ENCODE measurements at places on chromosomes 2 and 18.

DNA sequence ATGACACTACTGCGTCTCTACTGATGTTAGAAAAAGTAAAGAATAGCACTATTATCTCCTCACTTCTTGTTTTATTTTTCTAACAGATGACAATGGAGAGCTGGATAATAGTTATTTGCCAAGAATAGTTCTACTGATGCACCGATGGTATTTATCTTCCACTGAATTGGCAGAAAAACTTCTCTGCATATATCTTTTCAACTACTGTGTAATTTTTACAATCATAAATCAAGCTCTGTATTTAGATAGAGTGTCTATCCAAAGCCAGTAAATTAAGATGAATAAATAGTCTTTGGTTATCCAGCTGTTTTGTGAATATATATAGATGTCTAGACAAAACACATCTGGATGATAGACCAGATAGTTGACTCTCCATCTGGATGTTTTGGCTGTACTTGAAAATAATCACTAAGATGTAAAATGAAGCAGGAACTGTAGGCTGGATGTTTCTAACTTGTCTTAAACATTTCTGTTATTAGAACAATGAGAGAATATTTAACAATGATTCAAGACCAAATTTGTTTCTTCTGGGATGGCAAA lies 40.1 kb downstream of the RASGRP3 start:
- no peak for DNase-seq

GRCh38 chr2:198518935-198519334 lies 714.5 kb downstream of the PLCL1 start:
- no peak for DNase-seq

DNA sequence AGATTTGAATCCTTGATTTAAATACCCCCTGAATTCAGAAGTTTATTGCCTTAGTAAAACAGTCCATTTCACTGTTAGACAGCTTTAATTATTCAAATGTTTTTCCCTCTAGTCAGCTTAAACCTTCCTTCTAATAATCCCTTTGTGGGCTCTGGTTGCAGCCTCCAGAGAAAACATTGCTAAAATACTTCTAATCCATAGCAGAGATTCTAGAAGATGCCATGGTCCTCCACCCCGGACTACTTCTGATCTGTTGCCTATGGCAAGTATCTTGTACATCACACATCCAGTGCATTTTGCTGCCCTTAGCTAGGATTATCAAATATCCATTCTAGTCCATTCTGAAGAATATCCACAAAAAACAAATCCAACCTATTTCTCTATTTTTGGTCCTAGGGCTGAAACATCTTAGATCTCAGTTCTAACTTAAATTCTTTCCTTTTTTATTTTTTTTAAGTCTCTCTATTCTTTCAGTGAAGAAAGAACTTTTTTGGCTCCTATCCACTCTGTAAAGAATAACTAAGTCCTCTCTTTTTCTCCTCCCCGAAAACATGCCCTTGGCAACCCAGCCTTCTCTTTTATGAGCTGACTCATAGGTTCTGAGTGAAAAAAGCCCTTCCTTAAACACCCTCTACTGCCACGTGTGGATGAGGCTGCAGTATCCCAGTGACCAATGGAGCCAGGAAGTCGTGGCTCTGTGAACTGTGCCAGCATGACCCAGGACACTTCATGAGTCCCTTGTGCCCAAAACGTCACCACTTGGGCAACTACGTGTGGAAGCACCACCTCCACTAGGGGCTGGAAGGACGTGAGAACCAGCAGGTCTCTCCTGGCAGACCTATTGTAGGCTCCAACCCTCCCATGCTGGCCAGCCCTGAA lies 349.8 kb downstream of the TNS1 start:
- DNase-seq, result no peak

- no peak for DNase-seq
Measured at GRCh38 chr2:17059458-17059857, 393.8 kb upstream of the CYRIA start.

DNA sequence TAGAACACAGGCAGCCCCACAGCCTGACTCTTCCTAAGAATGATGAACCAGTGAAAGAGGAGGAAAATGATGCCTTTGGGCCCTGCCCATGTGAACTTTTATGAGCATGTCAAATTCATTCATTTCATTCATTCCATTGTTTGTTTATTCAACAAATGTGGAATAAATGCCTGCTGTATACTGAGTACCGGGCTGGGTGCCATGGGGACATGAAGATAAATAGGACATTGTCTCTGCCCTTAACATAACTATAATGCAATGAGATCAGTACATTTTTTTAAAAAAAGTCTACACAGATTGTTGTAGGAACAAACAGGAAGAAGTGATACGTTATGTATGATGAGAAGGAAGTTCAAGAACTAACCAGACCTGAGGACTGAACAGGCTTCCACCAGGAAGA lies 14.7 kb downstream of the MREG start:
- no peak for DNase-seq

GRCh38 chr2:46495231-46496030 lies 16.1 kb downstream of the TMEM247 start:
- DNase-seq, result no peak

DNA sequence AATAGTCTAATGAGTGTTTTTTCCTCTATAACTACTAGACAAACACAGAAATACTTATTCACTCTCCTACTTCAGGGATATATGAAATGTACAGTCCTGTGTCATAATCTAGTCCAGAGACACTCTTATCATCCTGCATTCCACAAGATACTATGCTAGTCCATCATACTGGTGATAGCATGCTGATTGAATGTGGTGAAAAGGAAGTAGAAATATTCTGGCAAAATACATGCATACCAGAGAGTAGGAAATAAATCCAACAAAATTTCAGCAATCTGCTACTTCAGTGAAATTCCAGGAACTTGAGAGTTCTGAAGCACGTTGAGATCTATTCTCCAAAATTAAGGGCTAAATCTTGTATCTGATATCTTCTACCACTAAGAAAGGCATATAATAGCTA lies 353.9 kb downstream of the PID1 start:
- no peak for DNase-seq

GRCh38 chr2:63765117-63765516 lies 76.6 kb upstream of the UGP2 start:
- no peak for DNase-seq

- no peak for DNase-seq
Measured at GRCh38 chr2:53500181-53500580, 267.4 kb upstream of the CHAC2 start.

DNA sequence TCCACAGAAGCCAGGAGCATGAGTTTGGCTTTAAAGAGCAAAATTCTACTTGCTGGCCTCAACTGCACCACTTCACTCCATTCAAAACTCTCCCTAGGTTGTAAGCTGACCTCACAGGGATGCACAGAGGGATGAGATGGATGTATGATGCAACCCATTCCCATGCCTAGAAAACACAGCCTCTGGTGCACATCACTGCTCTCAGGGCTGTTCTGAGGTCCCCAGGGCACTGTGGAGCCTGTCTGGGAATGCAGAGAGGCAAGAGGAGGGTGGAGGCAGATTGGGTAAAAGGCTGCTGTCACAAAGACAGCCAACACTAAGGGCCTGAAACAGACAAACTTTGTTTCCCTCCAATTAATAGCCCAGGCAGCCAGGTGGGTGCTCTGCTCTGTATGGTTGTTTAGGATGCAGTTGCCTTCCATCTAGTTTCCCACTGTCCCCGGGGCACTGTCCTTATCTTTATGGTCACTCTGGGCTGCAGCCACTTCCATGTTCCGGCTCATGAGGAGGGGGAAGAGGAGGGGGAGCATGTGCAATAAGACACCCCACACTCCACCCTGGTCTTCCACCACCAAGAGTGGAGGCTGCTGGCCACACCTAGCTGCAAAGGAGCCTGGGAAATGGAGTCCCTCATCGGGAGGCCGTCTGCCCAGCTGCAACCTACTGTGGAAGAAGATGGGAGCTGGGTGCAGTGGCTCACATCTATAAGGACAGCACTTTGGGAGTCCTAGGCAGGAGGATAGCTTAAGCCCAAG lies 7.0 kb downstream of the GPR45 start:
- DNase-seq, result no peak

- DNase-seq, result no peak
Measured at GRCh38 chr18:80188643-80189530, 58.4 kb downstream of the PARD6G start.

DNA sequence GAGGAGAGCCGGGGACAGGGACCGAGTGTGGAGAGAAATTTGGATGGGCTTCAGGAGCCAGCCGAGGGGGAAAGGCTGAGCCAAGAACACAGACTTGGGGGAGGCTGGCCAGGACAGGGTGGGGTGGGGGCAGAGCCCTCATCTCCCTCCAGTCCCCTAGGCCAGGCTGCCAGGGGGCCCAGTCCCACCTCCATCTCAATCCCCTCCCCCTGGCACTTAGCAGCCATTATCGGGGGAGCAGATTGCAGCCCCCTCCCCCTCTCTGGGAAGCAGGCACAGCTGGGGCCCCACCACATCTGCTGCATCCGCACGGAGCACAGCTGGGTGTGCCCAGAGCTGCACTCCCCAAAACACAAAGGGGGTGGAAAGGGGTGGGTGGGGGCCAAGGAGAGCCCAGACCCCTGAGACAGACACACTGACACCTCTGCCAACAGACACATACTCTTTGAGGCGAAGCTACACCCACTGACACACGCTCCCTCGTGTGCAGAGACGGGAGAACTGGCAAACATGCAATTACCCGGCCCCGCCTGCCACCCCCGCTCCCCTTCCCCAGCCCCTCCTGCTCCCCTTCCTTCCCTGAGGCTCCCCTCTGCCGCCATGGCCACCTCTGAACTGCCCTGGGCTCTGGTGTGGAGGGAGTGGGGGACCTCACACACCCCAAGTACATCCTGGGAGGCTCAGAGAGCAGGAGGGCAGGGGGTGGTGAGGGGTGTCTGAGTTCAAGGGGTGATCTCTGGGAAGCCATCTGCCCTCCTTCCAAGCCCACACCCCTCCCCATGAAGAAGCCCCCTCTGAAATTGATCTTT lies 5.1 kb upstream of the ASIC4 start:
- peak; percentile 59 for DNase-seq

GRCh38 chr2:200301953-200302858 lies 4.3 kb upstream of the SPATS2L start:
- DNase-seq, result no peak

DNA sequence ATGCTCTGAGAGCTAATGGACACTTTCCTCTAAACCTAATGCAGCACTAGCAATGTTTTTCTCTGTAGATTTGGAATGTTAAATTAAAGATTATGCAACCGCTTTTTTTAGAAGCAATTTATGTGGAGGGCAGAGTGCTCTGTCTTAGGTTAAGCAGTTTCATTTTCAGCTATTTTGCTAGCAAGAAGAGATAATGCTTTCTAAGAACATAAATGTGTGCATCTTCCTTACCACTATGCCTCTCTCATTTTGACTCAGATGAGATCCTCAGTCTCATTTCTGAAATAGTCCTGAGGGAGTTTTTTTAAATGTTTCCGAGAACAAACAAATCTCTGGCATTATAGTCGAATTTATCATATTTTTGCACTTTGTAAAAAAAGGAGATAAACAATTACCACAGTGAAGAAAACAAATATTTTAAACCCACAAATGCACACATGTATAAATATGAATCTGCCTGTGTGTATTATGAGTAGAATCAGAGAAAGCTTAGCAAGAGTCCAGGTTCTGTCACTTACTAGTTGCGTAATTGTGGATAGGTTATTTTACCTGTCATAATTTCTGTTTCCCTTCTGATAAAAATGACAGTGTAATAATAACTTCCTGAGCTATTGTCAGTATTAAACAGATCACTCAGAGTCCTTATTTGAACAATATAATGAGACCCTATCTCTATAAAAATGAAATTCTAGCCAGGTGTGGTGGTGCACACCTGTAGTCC lies 207.7 kb upstream of the CRIM1 start:
- no peak for DNase-seq

DNA sequence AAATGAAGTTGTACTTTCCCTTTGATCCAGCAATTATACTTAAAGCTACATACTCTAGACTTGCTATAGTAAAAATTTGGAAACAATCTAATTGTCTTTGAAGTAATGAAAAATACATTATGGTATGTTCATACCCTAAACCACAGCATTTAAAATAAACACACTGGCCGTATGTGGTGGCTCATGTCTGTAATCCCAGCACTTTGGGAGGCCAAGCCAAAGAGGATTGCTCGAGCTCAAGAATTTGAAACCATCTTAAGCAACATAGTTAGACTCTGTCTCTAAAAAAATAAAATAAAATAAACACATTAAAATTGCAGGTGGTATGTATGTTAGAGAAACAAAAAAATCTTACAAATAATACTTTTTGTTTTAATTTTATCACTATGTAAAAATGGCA lies 208.1 kb upstream of the KLHL14 start:
- no peak for DNase-seq
